ENCODE measurements at places on chromosomes 2 and 18. TPM values are rescaled to one million over a fixed set of nuclear protein-coding genes. Genes with fewer than 3 reads are reported as not detected.

Gene DES
- total RNA-seq = 1.3 TPM

DNA sequence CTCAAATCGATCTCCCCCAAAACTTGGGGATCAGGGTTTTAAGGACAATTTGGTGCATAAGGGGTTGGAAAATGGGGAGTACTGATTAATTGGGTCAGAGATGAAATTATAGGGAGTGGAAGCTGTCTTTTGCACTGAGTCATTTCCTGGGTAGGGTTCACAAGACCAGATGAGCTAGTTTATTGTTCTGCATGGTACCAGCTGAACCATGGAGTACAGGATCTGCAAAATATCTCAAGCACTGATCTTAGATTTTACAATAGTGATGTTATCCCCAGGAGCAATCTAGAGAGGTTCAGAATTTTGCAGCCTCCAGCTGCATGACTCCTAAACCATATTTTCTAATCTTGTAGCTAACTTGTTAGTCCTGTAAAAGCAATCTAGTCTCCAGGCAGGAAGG is 73.1 kb downstream of the CPO start:
- no peak for DNase-seq

DNA sequence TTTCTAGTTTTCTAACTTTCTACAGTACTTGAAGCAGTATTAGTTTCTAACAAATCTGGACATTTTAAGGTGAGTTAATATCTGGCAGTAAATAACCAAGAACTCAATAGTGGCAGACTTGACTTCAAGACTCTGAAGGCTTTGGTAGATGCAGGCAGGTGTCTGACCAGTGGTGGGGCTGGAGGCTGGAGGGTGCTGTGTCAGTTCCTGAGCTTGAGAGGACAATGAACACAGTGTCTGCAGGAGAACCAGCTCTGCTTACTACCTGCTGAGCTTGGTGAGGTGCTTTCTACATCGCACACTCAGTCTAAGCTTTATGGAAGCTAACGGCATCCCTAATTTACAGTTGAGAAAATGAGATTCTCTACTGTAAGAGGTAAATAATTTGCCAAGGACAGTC is 21.2 kb downstream of the ALLC start:
- DNase-seq = no peak

GRCh38 chr2:129905664-129906081 is 73.8 kb upstream of the RAB6C start:
- no peak for DNase-seq

DNA sequence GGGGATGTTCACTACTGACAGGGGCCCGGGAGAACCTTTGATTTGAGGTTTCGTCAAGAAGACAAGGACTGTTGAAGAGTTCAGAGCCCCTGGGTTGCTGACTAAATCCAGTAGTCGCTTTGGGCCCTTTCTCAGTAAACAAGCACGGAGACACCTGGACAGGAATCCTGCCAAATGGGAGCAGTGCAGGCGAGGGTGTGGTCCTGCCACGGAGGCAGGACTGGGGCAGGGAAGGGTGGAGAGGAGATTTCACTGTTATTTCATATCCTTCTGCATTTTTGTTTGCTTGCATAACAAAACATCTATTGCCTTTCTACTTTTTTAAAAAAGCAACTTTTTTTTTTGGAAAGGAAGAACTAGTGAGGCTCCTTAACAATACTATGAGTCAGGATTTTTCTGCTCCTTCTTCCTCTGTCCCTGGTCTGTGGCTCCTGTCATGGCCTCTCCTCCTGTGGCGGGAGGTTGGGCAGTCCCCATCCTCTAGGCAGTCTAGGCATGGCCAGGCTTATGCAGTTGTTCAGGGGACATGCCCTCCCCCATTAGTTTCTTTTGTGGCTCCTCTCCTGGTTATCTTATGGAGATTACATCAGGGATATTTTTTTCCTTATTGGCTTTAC is 57.7 kb downstream of the ARHGEF4 start:
- DNase-seq = no peak

- no peak for DNase-seq
These were observed 253.0 kb upstream of the NCKAP5 start for GRCh38 chr2:133821107-133821760.

- no peak for DNase-seq
These were observed 1.2 kb downstream of the SLC35F5 start for GRCh38 chr2:113755035-113755834.

GRCh38 chr18:24104486-24104885 is 34.4 kb upstream of the CABYR start:
- DNase-seq = no peak

Gene ANKRD12
- 41.6 TPM for total RNA-seq

DNA sequence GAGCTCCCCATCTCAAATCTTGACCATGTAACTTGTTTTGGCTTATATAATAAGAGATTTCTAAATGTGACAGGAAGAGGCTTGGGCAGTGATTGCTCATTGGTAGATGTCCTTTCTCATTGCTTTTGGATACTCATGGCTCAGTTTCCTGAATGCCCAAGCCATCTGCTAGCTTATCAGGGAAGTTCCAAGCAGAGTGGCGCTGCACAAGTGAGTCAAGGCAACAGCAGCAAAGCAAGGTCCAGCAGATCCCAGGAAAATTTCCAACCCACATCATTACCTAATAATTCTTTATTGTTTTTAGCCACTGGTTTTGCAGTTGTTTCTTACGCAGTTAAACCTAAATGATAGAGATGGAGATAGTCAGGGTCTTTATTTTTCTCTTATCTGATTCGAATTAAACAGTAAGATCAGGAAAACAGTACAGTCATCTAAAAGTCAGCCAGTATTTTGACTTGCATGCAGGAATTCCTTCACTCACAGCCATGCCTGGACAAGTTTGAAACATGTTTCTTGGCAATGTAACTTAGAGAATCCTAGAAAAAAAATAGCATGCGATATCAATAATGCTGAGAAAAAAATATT is 349.7 kb upstream of the TMEFF2 start:
- DNase-seq = no peak

Gene RAX
- not detected for total RNA-seq

GRCh38 chr2:190683802-190684201 is 34.9 kb downstream of the NAB1 start:
- DNase-seq = no peak

Gene GALR1
- 0.49 TPM for total RNA-seq

Measured in glutamatergic neuron (in vitro differentiated cells).